GM18507 (cell line): ENCODE measurements at places on chromosomes 3 and 15.
A peak's percentile ranks its signal among the peaks of the same experiment; 100 is the strongest.

GRCh38 chr3:152128356-152128755 lies 140.4 kb upstream of the MBNL1 start:
- DNase-seq: no peak

DNA sequence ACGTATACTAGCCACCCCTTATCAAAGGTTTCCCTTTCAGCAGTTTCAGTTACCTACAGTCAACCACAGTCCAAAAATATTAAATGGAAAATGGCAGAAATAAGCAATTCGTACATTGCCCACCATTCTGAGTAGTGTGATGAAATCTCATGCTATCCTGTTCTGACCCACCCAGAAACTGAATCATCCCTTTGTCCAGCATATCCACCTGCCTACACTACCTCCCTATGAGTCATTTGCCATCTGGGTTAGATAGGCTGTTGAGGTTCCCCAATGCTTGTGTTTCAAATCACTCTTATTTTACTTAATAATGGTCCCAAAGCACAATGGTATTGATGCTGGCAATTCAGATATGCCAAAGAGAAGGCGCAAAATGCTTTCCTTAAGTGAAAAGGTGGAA lies 15.3 kb upstream of the PHC3 start:
- no peak for DNase-seq

DNA sequence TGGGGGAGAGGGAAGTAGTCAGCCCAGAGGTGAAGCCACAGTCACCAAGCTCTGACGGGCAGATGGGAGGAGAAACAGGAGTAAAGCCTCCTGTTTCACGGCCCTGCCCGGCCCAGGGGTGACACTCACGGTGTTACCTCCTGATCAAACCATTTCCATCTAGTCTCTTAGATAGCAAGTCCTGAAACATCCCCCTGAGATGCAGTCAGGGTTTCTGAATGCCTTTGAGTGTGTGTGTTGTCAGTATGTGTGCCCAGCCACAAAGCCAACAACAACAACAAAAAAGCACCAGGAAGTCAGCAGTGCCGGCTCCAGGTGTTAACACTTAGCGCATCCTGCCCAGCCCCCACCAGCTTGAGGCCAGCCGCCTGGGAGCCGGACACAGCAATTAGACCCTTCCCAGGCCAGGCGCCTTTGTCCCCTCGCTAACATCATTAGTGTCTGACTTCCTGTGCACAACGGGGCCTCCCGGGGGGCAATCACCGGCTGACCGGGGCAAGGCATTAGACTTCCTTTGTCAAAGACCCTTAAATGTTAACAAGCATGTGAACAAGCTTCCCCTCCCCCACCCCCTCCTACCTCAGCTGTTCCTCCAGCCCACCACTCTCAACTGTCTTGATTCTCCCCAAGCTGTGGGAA lies 34.5 kb downstream of the IL17RD start:
- no peak for DNase-seq

GRCh38 chr3:53544357-53544756 lies 49.9 kb downstream of the CACNA1D start:
- DNase-seq: no peak

DNA sequence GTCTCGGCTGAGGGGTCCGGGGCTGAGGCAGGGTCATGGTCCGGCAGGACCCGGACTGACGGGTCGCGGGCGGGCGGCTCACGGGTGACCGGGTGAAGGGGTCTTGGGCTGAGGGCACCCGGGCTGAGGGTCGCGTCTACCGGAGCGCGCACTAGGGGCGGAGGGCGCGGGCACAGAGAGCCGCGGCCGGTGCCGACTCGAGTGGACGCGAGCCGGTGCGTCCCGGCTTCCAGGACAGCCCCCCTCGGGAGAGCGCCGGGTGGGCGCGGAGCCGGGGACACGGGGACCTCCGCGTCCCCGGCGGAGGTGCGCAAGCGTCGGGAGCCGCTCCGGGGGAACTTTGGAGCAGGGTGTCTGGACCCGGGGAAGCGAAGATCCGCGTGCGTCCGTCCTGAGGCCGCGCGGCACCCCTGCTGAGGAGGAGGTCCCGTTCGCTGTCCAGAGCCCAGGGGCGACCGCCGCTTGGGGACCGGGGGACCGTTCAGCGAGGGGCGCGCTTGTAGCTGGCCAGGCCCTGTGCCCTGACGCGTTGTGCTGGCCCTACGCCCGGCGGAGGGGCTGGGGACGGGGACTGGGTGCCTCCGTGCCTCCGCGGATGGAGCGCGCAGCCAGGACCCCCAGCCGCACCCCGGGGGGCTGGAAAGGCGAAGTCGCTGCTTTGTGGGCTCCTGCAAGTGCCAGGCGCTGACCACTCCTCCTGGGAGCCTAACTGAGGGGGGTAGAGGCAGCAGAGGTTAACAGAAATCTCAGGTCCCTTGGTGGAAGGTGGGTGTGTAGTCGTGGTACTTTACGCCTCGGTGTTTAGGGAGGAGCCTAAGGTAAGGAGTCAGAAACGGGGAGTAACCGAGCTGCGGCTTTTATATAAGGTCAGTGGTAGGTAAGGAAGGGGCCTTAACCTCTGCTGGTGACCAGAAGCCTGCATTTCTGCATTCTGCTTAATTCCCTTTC lies at the start of gene PPARG:
Gene PPARG (plus strand): TSS at position 889 of the 948 bp plus-strand sequence. CDS start 90,642 bp downstream, outside the sequence.
- DNase-seq: no peak

GRCh38 chr3:184380627-184381260 lies 890 bp downstream of the CHRD start:
- DNase-seq: no peak

DNA sequence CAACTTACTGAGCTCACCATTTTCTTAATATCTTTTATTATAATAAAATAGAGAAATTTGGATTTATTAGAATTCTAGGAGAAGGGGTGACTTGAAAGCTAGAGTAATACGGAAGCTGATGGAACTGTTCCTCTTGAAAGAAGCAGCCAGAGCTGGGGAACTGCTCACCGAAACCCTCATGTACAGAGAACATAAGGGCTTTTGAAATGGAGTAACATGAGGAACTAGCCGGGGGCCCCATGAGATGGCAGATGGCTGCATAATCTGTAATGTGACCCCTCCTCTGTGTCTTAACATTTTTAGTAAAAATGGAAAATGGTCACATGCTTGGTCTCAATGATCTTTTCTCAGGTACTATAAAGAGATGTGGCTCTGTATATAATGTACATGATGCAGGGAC lies 15.7 kb upstream of the DYNC1LI1 start:
- no peak for DNase-seq

- DNase-seq: no peak
Observed at GRCh38 chr3:152309535-152310307, 41.0 kb downstream of the MBNL1 start.

DNA sequence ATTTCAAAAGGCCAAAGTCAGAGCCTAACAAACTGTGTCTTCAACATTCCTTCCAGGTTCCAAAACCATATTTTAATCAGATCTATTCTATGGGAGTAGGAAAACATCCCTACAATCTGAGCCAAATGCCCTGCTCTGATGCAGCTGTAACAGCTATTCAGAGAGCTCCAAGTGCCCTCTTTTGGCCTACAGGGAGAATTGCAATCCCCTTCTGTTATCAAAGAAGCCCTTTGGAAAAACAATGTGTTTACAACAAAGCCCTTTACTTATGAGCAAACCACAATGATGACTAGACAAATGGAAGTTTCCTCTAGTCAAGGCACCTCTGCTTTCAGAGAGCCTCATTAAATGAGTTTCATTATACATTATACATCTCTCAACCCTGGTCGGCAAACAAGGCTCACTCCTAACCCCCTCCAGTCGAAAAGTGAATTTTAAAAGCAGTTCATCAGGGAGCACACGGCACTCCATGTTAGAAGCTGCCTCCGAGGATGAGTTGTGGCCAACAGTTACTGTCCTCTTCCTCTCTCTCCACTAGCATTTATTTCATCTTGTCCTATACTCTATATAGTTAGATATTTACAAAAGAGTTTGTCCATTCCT lies 42.6 kb upstream of the TMCO5A start:
- no peak for DNase-seq

DNA sequence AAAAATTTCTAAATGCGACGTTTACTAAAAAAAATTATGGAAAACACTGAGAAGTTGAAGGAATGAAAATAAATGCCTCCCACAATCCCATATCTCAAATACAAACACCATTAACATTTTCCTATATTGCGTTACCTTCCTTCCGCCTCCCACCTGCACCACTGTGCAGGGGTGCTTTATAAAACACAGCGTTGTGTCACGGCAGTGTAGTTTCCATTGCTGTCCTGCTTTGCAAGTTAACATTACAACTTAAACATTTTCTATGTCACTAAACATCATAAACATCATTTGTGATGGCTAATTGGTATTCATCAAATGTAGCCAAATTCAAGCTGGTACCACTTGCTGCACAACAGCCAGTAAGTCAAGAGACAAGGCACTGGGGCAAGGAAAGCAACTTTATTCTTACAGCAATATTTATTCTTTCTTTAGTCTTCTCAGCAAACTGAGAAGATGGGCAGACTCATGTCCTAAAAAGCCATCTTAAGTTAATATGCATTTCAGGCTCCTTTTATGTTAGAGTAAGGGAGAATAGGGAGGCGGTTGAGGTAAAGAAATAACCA lies 12.3 kb upstream of the FETUB start:
- no peak for DNase-seq

- DNase-seq: no peak
Observed at GRCh38 chr3:54427501-54427900, 305.1 kb downstream of the CACNA2D3 start.

- DNase-seq: peak; percentile 55
Observed at GRCh38 chr3:48661501-48662144, 1.1 kb downstream of the CELSR3 start.

DNA sequence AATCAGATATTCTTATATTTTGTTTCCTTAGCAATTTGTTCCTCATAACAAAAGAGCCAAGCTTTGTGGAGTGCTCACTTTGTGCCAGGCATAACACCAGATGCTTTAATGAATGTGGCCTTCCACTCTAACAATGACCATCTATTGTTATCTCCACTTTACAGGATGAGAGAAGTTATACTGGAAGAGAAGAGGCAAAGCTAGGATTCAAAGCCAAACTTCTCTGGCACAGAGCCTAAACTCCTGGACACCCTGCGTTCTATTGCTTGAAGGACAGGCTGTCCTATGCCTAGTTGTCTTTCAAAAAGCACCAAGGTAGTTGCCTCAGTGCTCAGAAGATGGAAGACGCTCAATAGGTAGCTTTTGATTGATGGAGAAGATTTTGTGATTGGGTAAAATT lies 123.2 kb upstream of the FEZF2 start:
- no peak for DNase-seq

DNA sequence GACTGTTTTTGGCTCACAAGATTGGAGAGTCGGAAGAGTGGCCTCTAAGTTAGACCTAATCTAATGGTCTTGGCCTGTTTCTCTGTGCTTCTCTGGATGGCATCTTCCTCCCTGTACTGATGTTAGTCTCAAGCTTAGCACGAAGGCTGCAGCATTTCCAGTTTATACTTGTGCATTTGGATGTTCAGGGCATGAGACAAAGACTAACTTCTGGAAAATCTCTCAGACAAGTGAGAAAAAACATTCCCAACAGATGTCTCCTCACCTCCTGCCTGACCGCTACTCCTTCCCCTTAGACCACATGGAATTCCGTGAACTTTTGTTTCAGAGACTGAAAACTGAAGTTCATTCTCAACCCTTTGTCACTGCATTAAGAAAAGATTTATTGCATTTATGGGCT lies 410.8 kb upstream of the MCTP2 start:
- no peak for DNase-seq

DNA sequence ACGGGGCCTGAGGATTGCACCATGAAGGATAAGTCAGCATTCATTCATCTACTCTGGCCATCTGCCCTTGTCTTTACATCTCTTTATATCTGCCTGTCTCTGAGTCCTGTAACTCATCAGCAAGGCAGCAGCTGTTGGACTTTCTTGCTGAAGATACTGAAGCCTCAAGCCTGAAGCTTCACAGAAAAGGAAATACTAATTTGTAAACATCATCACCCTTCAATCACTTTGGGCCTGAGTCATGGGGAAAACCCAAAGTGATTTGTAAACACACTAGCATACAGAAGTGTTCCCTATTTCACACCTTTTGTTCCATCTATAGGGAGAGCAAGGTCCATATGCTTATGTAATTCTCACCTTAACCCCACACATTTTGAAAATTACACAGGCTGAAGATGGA lies 928.2 kb downstream of the EPHA3 start:
- no peak for DNase-seq

GRCh38 chr3:139957844-139958243 lies 22.9 kb downstream of the CLSTN2 start:
- no peak for DNase-seq

- no peak for DNase-seq
Observed at GRCh38 chr15:48862705-48863104, 15.2 kb upstream of the EID1 start.

DNA sequence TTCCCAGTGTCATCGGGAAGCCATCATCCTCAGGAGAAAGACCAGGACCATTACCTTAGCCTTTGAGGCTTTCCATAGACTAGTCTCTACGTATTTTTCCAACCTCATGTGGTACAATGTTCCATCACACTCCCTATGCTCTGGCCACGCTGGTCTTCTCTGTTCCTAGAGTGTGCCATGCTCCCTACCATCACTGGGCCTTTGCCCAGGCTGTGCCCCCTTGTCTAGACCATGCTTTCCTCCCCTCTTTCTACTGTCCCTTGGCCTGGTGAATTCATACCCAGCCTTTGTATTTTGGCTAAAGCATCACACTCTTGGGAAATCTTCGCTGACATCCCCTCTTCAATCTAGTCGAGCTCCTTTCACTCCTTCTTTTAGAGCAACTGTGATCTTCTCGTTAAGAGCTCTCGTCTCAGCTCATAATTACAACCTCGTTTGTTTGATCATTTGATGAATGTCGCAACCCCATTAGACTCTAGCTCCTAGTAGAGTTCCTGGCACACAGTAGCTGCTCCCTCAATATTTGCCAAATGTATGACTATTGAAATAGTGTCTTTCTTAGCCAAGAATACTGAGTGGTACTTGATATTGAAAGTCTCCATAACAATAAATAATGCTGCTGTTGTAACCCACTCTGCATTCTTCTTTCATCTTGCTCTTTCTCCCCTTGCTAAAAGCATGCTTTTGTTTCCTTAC lies 100.2 kb upstream of the FAM3D start:
- no peak for DNase-seq

DNA sequence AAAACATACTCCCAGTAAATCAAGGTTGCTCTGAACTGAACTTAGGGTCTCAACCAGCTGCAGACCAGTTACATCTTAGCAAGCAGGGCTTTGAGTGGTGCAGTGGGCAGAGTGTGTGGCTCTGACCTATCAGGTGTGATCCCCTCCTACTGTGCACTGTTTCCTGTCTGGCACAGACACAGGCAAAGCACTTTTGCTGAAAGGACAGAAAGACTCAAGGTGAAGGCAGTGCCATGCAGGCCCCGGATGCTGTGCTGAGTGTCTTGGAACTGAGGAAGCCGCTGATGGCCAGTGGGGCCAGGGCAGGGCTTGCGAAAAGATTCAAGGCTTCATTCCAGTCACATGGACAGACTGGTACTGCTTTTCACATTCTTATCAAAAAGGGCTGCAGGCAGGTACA lies 85.2 kb downstream of the CACNA1D start:
- DNase-seq: no peak

GRCh38 chr15:101647251-101647650 lies 4.9 kb downstream of the TM2D3 start:
- DNase-seq: no peak

GRCh38 chr15:27813139-27813538 lies 286.0 kb downstream of the OCA2 start:
- no peak for DNase-seq

- no peak for DNase-seq
Observed at GRCh38 chr3:146813496-146813895, 208.3 kb upstream of the PLSCR5 start.

- DNase-seq: no peak
Observed at GRCh38 chr3:71451060-71451459, 132.5 kb downstream of the FOXP1 start.

- no peak for DNase-seq
Observed at GRCh38 chr3:126166009-126166408, 14.4 kb downstream of the ALDH1L1 start.
